ENCODE measurements at places on chromosomes 7 and 10. TPM values are rescaled to one million over a fixed set of nuclear protein-coding genes. Genes with fewer than 3 reads are reported as not detected.

Gene PNLIPRP3
- total RNA-seq, result not detected

Gene CUTC
- 34.2 TPM for total RNA-seq

Gene PANK1
- 5.4 TPM for total RNA-seq

Gene SAP25
- not detected for total RNA-seq

Gene GPR37
- total RNA-seq, result 0.14 TPM

Gene DPYSL4
- total RNA-seq, result 6.1 TPM

Gene AGR3
- 0.19 TPM for total RNA-seq

Gene RPEL1
- 0.17 TPM for total RNA-seq

Gene LIPM
- not detected for total RNA-seq

Gene NRCAM
- 16.0 TPM for total RNA-seq

Gene TRPV5
- not detected for total RNA-seq

Gene SHTN1
- 2.9 TPM for total RNA-seq

Gene HOXA9
- 9.0 TPM for total RNA-seq

Gene RNF148
- total RNA-seq, result 2.6 TPM

Gene KCNIP2
- not detected for total RNA-seq

Measured in dermis blood vessel endothelial cell (primary cell).